Ovary (tissue), 10 donors: ENCODE measurements at places on chromosomes 3 and 15.

GRCh38 chr3:132641837-132642538 is 17.6 kb downstream of the ACAD11 start:
- H3K36me3 ChIP-seq: no peaks in the 10 kb centered on the region
- DNase-seq: no peak
- no peaks in the 10 kb centered on the region for H3K27me3 ChIP-seq

- H3K36me3 ChIP-seq: no peaks in the 10 kb centered on the region
- H3K4me3 ChIP-seq: no peak overlapping the region
- no peak overlapping the region for H3K27ac ChIP-seq
- H3K27me3 ChIP-seq: no peaks in the 10 kb centered on the region
- no peak for DNase-seq
- H3K4me1 ChIP-seq: no peaks in the 10 kb centered on the region
These were observed 63.2 kb downstream of the IQGAP1 start for GRCh38 chr15:90451053-90451850.

- H3K27ac ChIP-seq: no peak overlapping the region
- H3K27me3 ChIP-seq: no peaks in the 10 kb centered on the region
- H3K36me3 ChIP-seq: no peaks in the 10 kb centered on the region
- H3K4me1 ChIP-seq: no peaks in the 10 kb centered on the region
These were observed 123.4 kb upstream of the LRRN1 start for GRCh38 chr3:3675801-3676200.

DNA sequence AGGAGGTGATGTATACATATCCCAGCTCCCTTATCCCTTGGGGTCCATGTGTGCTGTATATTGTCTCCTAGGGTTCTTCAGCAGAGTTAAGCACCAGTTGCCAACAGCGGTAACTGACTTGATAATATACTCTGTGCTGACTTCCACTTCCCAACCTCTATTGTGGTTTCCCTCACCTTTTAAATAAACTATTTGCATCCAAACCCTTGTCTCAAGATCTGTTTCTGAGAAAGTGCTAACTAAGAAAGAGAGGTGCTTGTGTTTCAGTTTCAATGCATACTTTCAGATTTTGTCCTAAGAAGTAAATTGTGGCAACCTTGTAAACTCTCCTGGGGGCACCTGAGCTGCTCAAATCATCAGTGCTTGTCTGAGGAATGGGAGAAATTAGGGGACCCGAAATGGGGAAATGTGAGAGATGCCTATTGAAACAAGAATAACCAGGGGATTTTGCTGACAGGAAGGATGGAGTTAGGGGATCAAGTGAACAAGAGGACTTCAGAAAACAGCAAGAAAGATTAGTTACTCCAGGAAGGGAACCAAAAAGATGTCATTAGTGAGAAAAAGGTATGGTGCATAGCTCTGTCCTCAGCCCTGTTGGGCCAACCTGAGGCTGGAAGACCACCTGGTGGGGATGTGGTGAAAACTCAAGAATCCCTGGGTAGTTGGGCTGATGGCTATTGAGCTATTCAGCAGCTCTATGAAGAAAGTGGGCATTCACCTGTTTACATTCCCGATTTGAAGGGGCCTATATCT is 50.9 kb upstream of the MRPL3 start:
- no peaks in the 10 kb centered on the region for H3K36me3 ChIP-seq
- H3K4me3 ChIP-seq: no peak overlapping the region
- H3K27me3 ChIP-seq: no peaks in the 10 kb centered on the region
- no peak for DNase-seq
